MM.1S (cell line): ENCODE measurements at places on chromosomes 3 and 15.

DNA sequence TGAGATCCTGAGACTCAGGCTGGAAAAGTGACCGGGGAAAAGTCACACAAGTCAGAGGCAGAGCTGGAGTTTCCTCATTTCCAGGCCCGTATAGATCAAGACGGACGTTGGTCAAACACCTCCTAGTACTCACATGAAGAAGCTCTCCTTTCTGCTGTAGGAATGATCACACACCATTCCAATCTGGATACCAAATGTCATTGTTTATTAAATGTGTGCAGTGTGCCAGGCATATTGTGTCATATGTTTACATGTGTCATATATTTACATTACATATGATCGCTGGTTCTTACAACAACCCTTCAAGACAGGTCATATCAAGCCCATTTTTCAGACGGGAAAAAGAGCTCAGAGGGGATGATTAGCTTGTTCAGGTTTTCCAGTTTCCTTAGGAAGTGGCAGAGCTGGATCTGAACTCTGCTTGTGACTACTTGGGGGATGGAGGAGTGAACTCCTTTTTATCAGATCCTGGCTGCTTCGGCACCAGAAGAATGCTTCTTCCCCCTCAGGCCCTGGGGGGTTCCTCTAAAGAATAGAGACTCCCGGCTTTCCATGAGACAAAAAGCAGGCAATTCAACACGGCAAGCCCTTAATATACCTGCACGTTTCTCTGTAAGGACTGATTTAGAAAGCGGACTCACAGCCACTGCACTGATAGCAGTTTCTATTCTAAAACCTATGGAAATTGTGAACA is 41.9 kb downstream of the FAM43A start:
- DNase-seq: no peak

- DNase-seq: no peak
Observed at GRCh38 chr15:49622561-49622960, 1.7 kb downstream of the DTWD1 start.

DNA sequence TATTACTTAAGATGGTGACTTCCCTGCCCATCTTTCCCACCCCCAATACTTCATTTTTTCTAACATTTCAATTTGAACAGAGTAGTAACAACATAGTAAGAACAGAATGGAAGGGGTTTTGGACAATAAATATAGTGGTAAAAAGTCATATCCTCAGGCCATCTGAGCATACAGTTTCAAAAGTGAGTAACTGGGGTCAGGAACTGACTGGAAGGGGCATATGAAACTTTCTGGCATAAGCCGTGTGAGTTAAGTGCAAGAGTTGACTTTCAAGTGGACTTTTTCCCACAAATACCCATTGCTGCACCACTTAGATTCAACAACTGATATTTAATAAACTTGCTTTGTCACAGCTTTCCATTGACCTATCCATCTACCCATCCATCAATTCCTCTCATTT is 153.5 kb upstream of the IL12A start:
- DNase-seq: no peak

GRCh38 chr3:169658311-169658931 is 5.1 kb downstream of the MECOM start:
- DNase-seq: no peak

GRCh38 chr3:150828997-150829396 is 66.0 kb upstream of the SIAH2 start:
- no peak for DNase-seq

DNA sequence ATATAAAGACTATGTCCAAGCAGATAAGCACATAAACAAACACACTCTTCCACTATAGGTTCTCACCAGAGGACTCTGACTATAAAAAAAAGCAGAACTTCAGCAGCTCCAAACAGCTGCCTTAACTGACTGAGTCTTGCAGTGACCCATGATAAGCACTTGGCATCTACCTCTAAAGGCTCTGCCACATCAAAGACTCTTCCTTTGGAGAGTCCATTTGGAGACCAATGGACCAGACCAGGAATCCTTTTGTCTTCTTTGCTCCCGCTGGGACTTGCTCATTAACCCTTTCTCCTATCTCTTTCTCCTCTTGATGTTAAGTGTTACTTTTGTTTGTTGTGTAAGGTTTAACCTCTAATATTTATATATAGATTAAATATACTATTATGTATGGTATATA is 424.1 kb downstream of the RSL24D1 start:
- no peak for DNase-seq
